ENCODE measurements at places on chromosomes 2 and 18.

GRCh38 chr2:233597522-233597921 lies 19.9 kb upstream of the UGT1A8 start:
- no peak for DNase-seq

GRCh38 chr18:7415081-7415894 lies 151.8 kb upstream of the PTPRM start:
- DNase-seq = no peak

DNA sequence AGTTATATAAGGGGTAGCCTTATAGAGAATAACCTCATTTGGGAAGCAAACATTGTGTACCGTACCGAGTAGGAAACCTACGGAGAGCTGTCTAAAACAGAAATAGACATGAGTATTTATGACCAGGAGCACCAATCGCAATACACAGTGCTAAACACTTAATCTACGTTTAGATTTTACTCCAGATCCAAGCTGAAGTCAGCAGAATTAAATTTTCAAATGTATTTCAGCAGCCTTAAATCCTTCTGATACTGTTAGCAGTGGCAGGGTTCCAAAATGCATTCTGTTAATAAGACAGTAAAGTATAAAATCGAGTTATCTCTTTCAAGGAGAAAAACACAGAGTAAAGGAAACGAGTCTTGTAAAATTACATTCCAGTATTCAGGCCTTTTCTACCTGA lies 118.1 kb upstream of the ZNF521 start:
- no peak for DNase-seq

DNA sequence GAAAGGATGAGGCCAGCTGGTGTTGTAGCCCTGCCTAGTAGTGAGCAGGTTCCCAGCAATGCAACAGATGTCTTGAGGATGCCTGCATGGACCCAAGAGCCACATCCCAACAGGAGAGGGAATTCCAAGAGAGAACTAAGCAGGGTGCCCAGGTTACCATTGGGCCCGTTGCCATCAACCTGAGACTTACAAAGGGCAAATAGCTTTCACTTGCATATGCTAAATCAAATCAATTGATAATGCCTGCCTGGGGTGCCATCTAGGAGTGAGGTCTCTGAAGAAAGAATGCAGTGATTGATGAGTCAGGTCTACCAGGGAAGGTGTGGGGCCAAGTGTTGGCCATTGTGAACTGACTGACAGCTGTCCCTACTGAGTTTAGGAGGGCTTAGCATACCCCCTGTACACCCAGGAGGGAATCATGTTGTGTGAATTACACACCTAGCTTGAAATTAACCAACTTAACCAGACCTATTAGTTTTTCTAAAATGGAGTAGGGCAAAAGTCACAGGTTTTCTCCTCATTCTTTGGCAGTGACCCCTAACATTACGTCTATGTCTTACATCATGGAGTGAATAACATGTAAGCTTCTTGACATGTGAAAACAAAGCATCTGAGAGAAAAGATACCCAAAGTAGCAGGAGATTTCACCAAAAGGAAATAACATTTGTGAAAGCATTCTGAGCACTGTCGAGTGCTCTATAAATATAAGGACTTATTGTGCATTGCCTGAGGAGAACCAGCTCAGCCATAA lies 32.3 kb downstream of the FHOD3 start:
- DNase-seq = no peak

DNA sequence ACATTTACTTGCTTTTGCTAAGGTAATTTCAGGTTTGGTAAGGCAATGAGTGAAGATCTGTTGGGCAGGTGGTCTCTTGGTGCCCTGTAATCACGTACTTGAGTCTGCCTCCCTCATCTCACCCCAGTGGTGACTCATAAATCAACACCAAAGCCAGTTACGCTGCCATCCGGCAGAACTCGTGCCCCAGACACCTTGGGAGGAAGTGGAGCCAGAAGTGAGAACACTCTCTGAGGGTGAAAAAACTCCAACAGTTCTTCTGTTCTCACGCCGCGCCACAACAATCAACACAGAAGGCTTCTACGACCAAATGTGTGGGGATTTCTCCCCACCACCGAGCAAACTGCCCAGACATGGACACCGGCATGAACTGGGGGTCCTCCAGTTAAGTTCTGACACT lies 206.2 kb downstream of the ARL4C start:
- peak; percentile 82 for DNase-seq

- no peak for DNase-seq
These were observed 32.8 kb downstream of the TMEM163 start for GRCh38 chr2:134685967-134686366.

DNA sequence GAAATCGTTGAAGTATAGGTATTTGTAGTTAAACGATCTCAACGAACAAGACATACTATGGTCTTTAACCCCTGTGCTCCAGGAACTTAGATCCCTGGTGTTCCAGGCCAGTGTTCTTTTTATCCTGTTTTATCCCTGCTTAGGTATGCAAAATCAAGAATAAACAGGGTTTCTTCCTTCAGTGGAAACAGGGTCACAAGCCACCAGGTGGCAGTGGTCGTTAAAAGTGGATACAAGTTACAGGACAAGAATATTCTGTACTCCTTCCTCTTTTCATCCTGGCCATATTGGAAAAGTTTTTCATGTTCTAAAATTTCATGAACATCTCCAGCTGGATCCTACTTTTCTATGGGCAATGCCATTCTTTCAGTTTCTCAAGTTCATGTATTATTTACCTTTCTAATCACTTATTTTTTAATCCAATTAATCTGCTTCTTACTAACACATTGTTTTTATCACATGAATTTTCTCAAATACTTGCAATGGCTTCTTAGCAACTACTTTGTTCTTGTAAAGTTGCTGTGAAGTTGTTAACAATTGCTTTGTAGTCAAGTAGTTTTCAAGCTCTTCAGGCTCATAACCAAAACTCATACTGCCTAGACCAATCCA lies 16.4 kb upstream of the HNMT start:
- peak; percentile 18 for DNase-seq

GRCh38 chr2:70258532-70258875 lies 567 bp downstream of the PCYOX1 start:
- DNase-seq = no peak

GRCh38 chr18:59606193-59607077 lies 90.8 kb downstream of the CCBE1 start:
- DNase-seq = no peak

- no peak for DNase-seq
These were observed 140.2 kb downstream of the PLCL1 start for GRCh38 chr2:197944416-197945096.

GRCh38 chr2:231522418-231523180 lies 7.6 kb downstream of the NMUR1 start:
- no peak for DNase-seq

DNA sequence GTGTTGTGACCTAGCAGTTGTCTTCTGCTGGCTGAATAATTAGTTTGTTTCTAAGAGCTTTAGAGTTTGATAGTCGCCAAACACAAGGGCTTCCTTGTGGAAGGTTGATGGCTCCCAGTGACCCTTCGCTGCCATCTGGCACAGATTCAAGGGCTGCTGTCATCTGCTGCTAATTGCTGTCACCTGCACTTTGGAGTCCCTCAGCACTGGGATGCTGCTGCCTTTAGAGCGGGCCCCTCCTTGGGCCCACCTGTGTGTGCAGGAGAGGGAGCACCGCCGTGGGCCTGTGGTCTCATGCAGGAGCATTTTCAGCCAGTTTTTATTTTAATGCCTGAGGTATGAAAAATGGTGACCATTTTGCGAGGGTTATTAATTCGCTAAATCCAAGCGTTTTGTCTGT lies 154.0 kb upstream of the NFATC1 start:
- DNase-seq = no peak

- DNase-seq = no peak
These were observed 50.6 kb upstream of the EHBP1 start for GRCh38 chr2:62654876-62655359.

DNA sequence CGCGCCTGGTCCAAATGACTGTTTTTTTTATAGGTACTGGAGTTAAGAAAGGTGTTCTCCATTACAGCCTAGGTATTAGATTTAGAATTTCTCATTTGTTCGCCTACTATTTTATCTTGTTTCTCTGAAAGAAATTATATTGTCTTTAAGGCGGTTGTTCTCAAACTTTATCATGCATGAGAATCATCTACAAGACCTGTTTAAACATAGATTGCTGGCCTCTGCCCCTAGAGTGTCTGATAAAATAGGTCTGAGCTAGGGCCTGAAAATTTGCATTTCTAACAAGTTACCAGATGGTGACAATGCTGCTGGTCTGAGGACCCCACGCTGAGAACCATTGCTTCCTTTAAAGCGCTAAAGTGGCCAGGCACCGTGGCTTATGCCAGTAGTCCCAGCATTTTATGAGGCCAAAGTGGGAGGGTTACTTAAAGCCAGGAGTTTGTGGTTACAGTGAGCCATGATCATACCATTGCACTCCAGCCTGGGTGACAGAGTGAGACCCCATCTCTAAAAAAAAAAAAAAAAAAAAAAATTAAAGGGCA lies 34.0 kb upstream of the RNF138 start:
- no peak for DNase-seq

- no peak for DNase-seq
These were observed 152.4 kb downstream of the OSR1 start for GRCh38 chr2:19205983-19206533.

DNA sequence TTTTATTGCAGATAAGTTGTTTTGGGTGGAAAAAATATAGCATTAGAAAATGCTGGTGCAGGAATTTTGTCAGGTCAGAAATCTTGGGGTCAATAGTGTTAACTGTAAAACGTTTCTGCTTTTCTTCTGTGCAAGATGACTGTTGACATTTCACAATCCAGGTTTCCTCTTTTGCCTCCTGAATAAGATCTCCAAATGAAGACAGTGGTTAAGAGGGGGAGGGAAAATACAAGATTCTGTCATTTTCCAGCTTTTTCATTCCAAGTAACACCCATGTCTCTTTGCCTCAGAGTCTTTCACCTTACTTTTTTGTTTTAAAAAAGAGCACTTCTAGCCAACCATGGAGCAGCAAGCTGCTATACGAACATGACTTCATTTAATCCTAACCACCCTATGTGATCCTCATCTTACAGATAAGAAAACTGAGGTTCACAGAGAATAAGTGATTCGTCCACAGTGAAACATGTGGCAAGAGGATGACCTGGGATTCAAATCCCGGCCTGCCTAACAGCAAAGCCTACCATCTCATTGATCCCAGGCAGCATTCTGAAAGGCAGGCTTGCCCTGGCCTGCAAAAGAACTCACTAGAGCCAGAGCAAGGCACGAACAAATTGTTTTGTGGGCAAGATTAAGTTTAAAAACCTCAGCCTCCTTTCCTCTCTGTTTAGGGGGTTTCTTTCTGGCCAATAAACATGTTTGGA lies 3.0 kb downstream of the PLEK start:
- no peak for DNase-seq

GRCh38 chr2:216516730-216517350 lies 18.2 kb downstream of the RPL37A start:
- no peak for DNase-seq
